Psoas muscle (tissue), 8 donors: ENCODE measurements at places on chromosomes 4 and X. TPM values are rescaled to one million over a fixed set of nuclear protein-coding genes. Genes with fewer than 3 reads are reported as not detected.
A peak's percentile ranks its signal among the peaks of the same experiment; 100 is the strongest.

DNA sequence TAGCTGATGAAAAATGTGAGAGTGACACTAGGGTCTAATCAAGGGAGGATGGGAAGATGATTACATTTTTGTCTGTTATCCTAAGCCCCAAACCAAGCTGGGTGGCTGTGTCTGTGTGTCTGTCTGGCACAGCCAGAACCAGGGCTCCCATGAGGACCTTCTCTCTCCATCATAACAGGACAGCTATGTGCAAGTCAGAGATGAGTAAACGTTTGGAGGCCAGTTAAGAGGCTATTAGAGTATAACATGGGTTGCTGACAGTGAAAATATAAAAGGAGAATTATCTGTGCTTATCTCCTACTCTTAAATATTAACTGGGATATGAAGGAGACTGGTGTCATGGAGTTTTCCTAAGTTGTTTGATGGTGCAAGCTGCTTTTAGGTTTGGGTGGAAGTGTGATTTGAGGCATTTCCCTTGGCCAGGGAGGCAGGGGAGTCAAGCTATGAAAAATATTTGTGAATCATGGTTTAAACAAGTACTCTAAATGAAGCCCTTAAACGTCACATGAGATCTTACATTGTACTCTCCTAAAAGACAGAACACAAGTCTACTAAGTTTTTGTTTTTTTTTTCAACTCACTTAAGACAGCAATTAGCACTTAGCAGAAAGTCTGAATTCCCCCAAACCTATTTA is 156.2 kb downstream of the ENOX2 start:
- no peak for DNase-seq

- no peak for DNase-seq
Observed at GRCh38 chr4:141328560-141329173, 108.0 kb downstream of the ZNF330 start.

DNA sequence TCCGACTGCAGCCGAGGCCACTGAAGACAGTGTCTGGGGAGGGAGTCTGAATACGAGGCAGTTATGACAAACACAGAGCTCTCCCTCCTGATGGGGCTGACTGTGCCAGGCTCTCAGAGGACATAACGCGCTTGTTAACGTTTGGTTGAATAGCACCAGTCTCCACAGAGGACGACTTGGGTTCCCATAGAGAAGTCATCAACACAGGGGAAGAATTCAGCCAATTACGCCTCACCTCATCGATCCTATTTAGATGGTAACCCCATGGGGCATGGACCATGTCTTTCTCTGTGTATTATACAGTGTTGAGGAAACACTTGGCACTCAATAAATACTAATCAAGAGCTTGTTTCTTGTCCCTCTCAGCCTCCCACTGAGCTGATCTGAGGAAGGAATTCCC is 642.6 kb upstream of the LCORL start:
- DNase-seq = no peak

DNA sequence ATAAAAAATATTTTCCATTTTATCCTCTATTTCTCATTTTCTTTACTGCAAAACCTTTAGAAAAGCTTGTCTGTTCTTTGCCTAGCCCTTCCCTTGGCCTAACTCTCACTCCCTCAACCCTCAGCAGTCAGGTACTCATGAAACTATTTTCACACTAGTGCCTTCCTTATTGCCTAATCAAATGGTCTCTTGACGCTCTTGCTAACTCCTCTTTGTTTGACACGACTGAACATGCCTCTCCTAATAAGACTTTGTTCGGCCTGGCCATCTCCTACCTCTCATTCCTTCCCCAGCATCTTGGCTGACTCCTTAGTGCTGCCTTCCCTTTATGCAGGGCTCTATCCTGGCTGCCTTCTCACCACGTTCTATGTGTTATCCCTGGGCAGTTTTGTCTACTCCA is 11.1 kb upstream of the LRAT start:
- DNase-seq = no peak

DNA sequence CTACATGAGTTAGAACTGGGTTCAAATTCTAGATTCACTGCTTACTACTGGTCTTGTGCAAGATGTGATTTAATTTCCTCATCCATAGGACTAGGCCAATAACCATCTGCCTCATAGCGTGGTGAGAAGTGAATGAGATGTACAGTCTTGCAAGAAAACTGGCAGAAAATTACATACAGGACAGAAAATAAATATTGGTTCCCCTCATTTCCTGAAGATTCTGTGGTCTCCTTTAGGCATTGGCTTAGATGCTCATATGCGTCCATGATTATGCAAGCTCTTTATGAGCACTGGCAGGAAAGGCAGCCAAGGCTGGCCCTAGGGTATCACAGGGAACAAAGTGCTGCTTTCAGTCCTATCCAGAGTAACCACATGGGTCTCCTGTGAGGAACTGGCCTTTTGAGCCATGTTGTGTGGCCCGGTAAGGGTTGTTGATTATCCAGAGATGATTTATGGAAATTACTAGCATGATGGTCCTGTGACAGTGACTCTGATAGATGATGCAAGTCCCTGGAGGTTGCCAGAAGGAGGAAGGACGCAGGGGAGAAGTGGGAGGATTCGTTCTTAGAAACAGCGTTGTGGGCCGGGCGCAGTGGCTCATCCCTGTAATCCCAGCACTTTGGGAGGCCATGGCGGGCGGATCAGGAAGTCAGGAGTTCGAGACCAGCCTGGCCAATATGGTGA is 9.9 kb upstream of the MOB1B start:
- no peak for DNase-seq

- DNase-seq = peak; percentile 77
Observed at GRCh38 chr4:1207603-1208265, 35.4 kb upstream of the SPON2 start.

DNA sequence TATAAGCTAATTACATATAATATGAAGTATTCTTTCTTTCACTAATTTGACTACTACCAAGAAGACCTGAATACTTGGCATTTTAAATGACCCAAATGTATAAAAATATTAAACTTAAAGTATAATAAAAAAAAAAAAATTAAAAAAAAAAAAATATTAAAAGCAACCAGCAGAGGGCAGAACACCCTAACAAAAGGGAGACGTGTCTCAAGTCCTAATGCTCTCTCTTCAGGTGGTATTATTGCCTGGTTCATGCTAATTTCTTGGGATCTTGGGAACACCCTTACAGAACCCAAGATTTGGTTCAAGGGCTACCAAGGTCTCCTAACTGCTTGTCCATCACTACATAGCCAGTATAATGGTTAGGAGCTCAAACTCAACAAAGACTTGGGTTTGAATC is 754.8 kb downstream of the RAB28 start:
- no peak for DNase-seq

Gene SNCA
- total RNA-seq = 1.0 TPM

Gene MAGEB1
- total RNA-seq = not detected

Gene PCGF3
- 18.6 TPM for total RNA-seq

Gene POF1B
- not detected for total RNA-seq
